Esophagus squamous epithelium (tissue), 5 donors: ENCODE measurements at places on chromosomes 5 and 9.

GRCh38 chr5:21688655-21689054 lies 1164.5 kb downstream of the CDH12 start:
- no peak for DNase-seq

DNA sequence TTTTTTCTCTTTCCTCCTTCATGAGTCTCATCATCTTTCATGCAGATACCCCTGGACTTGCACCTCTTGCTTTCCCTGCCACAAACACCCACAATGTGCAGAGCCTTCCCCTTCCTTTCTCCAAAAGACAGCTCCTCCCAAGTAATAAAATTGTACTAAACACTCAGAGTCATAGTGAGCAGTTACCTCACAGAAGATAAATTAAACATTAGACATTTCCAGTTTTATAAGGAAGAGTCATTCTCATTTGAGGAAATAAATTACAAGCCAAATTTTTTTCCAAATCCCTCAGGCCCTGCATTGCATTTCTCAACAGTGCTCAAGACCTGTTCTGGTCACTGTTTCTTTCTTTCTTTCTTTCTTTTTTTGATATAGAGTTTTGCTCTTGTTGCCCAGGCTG lies 131.5 kb downstream of the ATPSCKMT start:
- DNase-seq: no peak

DNA sequence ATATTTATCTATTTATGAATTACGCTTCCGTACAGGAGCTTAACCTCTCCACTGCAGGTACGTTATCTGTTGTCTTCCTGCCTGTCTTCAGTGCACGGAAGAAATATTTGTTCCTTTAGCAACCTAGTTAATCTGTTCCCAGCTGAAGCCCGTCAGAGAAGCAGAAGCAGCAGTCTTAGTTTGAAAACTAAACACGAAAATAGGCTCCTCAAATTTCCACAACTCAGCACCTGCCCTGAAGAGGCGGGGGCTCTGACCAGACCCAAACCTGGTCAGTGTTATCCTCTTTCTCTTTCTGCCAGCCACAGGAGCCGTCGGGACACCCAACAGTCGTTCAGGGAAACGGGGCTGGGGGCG lies 462 bp downstream of the NUDCD2 start:
- no peak for DNase-seq

DNA sequence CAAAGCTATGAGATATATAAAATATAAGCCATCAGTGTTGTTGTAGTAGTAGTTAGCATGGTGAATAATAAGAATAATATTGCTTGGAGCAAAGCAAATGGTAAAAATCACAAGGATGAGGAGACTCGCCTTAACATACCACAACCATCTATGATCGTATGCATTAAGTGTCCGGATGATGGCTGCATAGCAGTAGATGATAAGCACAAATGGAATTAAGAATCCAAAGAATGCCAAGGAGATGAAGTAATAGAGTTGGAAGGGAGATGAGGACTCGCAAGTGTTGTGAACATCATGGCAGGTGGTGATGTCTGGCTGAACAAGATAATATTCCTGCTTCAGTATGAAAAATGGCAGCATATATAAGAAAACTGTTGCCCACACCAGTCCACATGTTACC lies 5.5 kb downstream of the F2RL2 start:
- no peak for DNase-seq

DNA sequence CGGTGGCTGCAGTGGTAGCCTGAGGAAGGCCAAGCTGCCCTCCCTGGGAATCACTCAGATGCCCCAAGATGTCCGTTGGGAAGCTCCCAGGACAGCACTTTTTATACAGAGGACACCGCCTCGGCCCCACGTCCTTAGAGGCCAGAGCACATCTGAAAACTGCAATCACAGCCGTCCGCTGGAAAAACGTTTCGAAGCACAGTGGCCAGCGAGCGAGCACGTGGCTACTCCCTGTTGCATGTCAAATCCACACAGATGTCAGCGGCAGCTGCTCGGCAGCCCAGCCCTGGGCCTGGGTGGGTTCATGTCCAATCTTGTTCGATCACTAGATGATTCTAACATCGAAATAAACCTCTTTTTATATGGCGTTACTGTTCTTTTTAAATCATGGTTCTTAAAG lies 8.9 kb downstream of the PPP1R26 start:
- no peak for DNase-seq

- no peak for DNase-seq
These were observed 72.6 kb downstream of the OXCT1 start for GRCh38 chr5:41797662-41798061.

DNA sequence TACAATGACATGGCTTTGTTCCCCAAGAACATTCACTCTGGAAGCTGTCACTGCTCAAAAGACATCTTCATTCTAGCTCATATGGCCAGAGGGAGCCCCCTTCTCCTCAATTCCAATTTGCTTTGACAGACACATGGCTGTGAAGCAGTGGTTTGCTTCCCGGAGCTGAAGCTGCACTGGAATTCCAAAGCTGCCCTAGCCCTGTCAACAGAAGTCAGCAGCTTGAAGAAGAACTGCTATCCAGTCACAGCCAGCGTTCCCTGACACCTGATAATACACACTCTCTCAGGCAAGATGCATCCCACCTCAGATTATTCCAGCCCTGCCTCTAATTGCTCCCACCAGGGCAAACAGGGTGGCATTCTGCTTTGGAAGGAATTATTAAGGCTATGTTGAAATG lies 93.7 kb downstream of the SEMA5A start:
- no peak for DNase-seq

GRCh38 chr5:157350939-157351801 lies 85.2 kb downstream of the CYFIP2 start:
- no peak for DNase-seq

DNA sequence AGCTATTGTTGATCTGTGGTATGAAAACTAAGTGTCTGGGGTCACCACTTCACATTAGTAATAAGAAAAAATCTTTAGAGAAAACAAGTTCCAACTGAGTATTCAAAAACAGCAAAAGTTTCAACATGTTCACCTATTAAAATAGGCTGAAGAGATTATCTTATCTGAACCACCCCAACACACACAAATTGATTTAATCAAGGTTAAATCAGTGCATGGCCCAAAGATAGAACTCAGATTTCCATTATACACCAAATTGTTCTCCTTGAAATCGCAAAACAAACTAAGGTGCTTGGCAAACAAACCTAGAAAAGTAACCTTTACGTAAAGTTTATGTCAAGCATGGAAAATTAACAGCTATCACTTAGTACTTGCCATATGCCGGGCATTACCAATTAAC lies 61.1 kb downstream of the TMEM161B start:
- DNase-seq: no peak
